ENCODE measurements at places on chromosomes 4 and X.

- no peak for DNase-seq
These were observed 16.0 kb downstream of the KLKB1 start for GRCh38 chr4:186243331-186243730.

DNA sequence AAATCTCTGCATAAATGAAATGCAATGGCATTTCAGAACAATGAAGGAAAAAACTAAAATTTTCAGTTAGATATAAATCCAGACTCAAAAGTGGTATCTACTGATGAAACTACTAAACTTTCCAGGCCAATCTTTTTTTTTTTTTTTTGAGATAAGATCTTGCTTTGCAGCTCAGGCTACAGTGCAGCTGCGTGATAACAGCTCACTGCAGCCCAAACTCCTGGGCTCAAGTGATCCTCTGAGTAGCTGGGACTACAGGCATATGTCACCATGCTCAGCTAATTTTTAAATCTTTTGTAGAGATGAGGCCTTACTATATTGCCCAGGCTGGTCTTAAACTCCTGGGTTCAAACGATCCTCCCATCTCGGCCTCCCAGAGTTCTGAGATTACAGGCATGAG lies 1228.2 kb upstream of the ADGRL3 start:
- no peak for DNase-seq

DNA sequence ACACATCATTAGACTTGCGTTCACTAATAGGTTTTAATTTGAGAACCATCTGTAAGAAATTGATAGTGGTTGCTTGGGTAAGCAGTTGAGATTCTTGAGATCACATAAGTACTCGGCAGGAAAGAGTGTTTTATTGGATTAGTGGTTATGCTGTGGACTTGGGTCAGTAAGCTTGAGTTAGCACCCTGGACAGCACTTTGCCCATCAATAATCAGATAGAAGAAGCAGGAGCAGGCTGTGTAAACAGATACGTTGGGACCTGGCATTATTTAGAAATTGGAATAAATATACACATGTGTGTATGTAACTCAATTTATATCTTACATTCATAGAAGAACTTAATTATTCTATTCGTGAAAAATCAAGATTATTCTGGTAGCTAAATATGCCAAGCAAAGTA lies 357.5 kb upstream of the SMIM31 start:
- DNase-seq = no peak

GRCh38 chr4:6119507-6120020 lies 80.8 kb downstream of the JAKMIP1 start:
- no peak for DNase-seq

GRCh38 chr4:68954126-68954525 lies 2.5 kb upstream of the UGT2A3 start:
- no peak for DNase-seq

- DNase-seq = no peak
These were observed 5.1 kb downstream of the AFF1 start for GRCh38 chr4:86939729-86940575.

DNA sequence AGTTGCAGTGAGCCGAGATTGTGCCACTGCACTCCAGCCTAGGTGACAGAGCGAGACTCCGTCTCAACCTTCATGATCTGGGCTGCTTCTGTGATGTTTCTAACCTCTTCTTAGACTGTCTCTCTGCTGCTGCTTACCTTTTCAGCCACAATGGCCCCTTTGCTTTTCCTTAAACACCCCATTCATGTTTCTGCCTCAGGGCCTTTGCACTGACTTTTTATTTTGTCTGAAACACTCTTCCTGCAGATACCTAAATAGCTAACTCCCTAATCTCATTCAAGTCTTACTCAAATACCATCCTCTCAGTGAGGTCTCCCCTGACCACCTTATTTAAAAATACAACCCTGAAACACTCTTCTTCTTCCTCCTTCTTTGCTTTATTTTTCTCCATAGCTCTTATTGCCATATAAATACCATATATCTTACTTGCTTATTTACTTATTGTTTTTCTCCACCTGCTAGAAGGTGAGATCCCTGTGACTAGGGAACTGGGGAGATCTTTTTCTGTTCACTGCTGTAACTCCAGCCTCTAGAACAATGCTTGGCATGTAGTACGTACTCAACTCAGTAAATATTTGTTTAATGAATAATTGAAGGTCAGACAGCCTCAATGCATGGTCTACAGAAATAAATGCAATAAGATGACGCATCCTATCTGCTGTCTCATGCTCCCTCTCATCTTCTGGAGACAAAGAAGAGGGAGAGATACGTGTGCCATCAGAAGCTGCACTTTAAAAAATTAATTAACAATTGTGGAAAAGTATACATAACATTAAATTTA lies 43.8 kb upstream of the SETD7 start:
- no peak for DNase-seq

DNA sequence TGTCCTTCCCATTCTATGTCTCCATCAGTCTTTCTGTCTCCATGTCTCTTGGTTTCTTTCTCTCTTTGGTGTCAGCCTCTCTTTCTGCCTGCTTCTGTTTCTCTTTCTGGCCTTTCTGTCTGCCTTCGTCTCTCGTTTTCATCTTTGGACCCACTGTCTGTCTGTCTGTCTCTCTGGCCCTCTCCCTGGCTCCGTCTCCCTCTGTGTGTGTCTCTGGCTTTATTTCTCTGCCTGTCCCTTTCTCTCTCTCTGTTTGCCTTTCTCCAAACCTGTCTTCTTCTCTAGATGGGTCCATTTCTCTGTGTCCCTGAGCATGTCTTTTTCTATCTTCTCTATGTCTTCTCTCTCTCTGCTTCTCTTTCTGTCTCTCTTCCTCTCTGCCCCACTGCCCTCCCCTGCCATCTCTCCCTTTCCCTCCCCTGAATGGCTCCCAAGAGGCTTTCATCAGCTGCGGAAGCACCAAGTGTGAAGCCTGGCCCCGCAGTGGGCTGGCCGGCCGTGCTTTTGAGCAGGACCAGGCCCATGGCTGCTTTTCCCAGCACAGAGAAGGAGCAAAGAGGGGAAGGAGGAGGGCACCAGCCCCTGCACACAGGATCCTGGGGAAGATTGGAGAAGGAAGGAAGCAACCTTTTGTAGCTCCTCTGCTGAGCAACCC lies 57.4 kb downstream of the PJA1 start:
- DNase-seq = no peak

GRCh38 chr4:85368932-85369331 lies 106.0 kb upstream of the ARHGAP24 start:
- no peak for DNase-seq

DNA sequence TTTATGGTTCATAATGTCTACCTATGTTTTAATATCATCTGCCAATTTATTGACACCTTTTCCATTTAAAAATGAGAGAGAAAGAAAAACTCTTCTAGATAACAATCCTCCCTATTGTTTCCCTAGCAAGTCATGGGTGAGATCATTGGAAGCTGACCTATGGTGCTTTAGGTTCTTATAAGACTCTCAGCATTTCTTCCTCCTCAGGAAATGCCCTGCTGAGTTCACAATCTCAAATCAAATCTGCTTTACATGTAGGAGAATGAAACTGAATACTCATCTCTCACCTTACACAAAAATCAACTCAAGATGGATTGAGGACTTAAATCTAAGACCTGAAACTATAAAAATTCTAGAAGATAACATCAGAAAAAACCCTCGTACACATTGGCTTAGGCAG lies 267.4 kb downstream of the RAPGEF2 start:
- DNase-seq = no peak

- no peak for DNase-seq
These were observed 138.1 kb downstream of the KDM6A start for GRCh38 chrX:45011131-45011530.

GRCh38 chr4:72112514-72113156 lies 80.8 kb downstream of the NPFFR2 start:
- no peak for DNase-seq

DNA sequence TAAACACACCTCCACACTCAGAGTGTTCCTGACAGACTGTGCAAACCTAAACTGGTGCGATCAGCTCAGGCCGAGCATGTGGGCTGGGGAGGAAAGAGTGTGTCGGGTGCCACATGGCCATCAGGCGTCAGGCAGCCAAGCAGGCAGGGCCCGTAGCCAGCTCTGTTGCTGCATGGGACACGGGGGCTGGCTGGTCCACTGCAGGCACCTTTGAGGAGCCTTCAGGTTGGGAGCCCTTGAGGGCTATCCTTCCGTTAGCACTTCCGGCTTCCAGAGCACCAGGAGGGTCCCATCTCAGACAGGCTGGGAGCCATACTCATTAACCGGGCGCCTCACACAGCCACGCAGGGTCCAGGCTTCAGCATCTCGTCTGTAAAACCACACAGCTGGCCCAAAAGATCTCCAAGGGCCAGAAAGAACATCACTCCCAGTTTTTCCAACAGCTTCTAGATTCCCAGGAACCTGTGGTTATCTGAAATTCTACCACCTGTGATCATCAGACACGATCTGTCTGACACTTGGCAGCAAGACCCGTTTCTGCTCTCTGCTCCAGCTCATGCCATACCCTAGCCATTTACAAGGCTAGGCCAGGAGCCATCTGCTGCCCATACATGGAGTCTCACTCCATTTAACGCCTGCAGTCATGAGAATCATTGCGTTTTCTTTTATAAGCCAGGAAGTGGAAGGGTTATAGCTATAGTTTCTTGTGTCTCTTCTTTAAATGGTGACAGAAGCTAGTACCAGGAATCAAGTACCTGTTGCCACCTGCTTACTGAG lies 87.5 kb downstream of the NSUN7 start:
- DNase-seq = no peak

DNA sequence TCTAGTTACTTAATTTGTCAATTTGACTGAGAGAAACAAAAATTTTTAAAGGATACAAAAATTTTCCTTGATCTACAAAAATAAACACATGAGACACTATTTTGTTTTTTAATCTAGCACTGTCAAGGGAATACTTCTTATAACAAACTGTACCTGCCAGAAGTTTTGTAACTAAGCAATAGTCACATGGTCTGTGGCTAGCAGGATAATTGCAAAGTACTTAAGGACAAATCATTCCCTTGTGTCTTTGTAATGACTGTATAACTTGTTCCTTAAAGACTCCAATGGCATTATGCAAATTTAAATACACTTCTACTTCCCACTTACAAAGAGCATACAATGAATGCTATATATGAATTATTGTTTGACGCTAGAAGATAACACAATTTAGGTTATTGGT lies 25.1 kb upstream of the ANK2 start:
- no peak for DNase-seq

DNA sequence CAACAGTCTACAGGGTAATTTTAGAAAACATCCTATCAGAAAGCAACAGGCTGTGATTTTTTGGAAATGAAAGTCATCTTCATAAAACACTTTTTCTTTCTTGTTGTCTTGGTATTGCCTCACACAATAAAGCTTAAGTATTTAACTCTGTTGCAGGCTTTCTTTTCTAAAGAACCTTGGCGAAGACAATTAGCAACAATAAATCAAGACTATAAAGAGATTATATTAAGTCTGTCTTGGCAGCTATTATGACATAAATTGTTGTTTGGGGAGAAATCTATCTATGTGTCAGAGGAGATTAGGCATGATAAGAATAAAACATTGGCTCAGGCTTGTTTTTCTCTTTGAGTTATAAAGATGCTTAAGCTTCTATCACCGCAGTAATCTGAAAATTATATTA lies 1774.8 kb downstream of the ARAP2 start:
- no peak for DNase-seq

GRCh38 chr4:160846121-160846520 lies 1317.7 kb downstream of the FSTL5 start:
- DNase-seq = no peak

- DNase-seq = no peak
These were observed 220.7 kb upstream of the EMCN start for GRCh38 chr4:100738196-100739165.

DNA sequence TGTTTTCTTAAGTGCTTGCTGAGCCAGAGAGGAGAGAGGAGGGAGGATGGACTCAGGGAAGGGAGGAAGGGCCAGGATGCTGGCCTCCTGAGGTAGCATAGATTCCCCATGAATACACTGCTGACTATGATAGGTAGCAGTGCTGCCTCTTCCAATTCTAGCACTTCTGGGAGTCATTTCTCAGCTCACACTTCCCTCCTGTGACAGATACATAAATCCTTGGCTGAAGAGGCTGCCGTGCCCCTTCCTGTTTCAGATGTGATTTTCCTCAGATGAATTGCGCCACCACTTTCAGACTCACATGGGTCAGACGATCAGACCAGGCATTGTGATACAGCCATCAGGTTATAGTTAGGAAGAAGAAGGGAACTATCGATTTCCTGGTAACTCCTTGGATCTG lies 22.4 kb downstream of the TSC22D3 start:
- DNase-seq = no peak

GRCh38 chr4:97866821-97867556 lies 276.3 kb downstream of the STPG2 start:
- DNase-seq = no peak

DNA sequence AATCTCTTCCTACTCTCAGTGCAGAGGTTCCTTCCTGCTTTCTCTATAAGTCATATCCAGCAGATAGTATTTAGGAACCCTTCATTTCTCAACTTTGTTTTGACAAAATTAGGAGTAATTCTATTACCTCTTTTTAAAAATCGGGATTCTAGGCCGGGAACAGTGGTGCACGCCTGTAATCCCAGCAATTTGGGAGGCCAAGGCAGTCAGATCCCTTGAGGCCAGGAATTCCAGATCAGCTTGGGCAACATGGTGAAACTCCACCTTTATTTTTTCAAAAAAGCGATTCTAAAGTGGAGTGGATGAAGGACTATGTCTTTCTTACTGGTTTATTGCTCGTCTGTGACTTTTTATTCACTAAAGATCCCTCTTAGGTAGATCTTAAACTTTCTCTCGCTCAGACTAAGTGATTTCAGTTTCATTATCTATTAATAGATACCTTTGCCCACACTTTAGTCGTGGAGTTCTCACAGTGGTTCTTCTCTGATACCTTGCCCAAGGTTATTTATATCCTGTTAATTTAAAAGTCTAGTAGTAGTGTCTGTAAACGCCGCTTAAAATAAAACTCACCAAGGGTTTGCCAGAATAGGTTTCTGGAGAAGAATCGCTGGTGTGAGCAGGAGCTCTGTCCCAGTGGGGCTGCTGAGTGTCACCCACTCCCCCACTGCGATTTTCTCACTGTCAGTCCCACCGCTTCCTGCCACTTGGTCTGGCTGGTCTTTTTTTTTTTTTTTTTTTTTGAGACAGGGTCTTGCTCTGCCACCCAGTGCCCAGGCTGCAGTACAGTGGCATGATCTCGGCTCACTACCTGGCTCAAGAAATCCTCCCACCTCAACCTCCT lies 27.0 kb upstream of the TMEM131L start:
- peak; percentile 31 for DNase-seq

DNA sequence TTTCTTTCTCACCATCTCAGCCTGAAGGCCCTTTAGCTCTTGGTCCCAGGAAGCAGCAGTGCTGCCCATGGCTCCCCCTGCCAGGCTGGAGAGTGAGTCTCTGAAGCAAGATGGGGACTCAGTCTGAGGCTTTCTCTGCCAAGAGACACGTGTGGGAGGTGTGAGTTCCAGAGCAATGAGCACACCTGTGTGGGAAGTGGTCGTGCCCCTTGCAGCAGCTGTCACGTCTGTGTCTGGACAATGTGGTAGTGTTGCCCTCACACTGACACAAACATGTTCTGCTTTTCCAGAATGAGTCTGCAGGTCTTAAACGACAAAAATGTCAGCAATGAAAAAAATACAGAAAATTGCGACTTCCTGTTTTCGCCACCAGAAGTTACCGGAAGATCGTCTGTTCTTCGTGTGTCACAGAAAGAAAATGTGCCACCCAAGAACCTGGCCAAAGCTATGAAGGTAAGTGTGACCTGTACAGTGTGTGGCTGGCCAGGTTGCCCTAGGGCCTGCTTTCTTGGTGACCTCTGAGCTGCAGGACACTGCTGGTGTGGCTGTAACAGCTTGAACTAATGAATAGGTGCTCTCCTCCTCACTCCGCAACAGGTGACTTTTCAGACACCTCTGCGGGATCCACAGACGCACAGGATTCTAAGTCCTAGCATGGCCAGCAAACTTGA lies 1.9 kb downstream of the TACC3 start:
- DNase-seq = no peak
